ENCODE measurements at places on chromosomes 6 and 20.

DNA sequence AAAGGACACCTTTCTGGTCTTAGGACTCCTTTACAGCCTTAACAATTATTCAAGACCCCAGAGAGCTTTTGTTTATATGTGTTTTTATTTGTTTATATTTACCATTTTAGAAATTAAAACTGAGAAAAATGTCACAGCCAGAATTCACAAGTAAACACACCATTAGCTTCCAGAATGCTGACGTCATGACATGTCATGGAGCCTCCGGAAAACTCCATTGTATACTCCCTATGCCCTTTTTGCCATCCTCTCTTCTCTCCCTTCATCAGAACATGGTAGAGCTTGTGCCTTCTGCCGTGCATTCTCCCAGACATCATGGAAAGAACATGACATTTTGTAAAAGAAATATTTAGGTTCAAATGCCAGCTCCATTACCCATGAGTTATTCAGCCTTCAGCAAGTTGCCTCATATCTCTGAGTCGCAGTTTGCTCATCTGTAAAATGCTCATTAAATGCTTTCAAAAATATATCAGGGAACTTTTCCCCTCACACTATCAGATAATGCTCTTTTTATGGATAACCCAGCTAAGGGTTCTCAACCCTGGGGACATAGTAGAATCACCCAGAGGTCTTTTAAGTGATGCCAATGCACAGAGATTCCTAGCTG lies 27.8 kb downstream of the TNFAIP3 start:
- no peak for DNase-seq

DNA sequence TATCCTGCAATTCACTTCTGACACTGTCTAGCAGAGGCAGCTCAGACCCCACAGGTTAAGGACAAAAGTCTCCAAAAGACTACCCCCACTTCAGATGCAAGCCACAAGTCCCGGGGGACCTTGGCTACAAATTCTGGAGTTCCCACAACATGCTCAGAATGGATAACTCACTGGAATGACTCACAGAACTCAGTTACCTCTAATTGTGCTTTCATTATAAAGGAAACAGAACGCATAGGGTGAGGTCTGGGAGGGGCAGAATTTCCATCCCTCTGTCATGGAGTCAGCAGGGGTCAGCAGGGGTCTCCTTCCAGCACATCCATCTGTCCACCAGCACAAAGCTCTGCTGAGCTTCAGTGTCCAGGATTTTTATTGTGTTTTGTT lies 184.2 kb downstream of the CDH4 start:
- no peak for DNase-seq

DNA sequence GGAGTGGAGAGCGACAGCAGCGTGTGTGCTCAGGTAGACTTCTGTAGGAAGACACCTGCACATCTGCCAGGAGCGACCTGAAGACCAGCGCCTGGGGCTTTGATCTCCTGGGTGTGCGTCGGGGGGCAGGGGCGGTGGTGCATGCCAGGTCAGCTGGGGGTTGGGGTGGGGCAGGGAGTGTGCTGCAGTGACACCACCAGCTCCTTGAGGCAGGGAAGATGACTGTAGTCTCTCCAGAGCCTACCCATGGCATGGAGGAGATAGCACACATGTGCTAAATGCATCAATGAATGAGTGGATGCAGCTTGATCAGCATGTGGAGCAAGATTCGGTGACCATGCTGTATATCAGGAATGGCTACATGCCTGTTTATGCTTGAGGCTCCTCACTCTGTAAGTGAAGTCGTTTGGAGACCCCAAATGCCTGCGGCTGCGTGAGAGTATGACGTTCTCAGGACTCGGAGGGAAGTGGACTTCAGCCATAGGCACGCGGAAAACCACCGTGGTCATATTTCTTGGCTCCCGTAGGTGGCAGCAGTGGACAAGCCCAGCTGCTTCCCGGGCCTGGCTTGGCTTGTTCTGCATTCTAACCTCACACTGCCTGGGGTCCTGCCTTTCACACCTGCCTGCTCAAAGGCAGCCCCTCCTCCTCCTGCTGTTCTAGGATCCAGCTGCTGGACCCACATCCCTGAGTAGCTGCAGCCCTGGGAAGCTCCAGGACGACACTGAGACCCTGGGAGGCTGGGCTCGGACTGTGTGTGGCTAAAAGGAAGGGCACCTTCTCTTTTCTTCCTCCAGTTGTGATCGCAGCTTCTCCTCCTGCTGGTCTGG lies 39.4 kb upstream of the KCNK16 start:
- DNase-seq: peak; percentile 60

- no peak for DNase-seq
These were observed 35.3 kb downstream of the TAF11 start for GRCh38 chr6:34852406-34853085.

DNA sequence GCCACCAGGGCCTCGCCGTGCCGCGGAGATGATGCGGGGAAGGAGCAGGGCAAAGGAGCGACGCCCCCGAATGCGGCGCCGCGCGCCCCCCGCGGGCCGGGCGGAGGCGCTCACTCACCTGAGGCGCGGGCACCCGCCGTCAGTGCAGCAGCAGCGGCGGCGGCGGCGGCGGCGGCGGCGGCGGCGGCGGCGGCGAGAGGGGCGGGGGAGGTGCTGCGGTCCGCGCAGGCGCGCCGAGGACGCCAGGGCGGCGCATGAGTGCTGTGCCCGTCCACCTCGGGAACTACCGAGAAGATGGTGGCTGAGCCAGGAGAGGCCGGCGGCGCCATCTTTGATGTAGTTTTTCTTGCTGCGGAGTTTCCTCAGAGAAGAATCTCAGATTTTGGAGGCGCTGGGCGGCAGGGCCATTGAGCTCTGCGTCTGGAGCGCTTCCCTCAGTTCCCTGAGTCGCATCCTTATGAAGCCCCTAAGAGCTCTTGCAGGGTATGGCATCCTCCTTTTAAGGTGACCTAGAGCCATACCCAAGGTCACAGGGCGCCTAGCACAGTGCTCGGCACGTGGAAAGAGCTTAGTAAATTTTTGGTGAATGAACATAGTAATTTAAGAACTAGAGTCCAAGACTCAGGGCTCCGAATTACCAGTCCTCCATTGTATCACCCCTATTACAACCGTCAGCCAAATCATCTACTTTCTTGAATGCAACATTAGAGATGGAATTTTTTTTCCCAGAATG lies at the start of gene NDRG3:
Gene NDRG3, minus strand, starts transcription at position 164 of the 733 bp plus-strand sequence. CDS start 24,355 bp downstream, outside the sequence.
- peak; percentile 87 for DNase-seq
